Kidney (tissue), 22 donors: ENCODE measurements at places on chromosomes 12 and 14. TPM values are rescaled to one million over a fixed set of nuclear protein-coding genes. Genes with fewer than 3 reads are reported as not detected.

CRIP1 gene
- total RNA-seq = 381 TPM

ASIC1 gene
- total RNA-seq = 1.6 TPM

NPAS3 gene
- total RNA-seq = 5.0 TPM

FOXG1 gene
- total RNA-seq = not detected

GRCh38 chr14:34232790-34233189 lies 229.2 kb downstream of the SPTSSA start:
- H3K27me3 ChIP-seq = no peaks in the 10 kb centered on the region
- H3K36me3 ChIP-seq = no peaks in the 10 kb centered on the region
- H3K4me1 ChIP-seq = no peaks in the 10 kb centered on the region
- H3K4me3 ChIP-seq = no peak overlapping the region
- no peak for DNase-seq
- H3K27ac ChIP-seq = no peak overlapping the region

DNA sequence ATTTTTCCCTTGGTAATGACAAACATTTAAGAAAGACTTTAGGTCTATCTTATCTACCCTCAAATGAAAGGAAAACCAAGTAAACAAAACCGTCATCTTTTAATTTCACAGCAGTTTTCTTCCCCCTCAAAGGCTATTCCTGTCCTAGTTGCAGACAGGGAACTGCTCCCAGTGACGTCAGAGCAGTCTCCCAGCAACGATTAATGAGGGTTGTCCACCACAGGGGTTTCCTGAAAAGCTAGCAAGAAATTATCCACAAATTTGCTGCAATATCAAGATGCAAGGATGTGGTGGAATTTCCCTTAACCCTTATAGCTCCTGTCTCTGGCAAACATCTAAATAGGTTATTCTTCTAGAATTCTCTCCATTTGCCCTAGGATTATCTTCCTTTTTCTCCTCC lies 89.1 kb upstream of the STAC3 start:
- no peak overlapping the region for H3K27ac ChIP-seq
- peak; percentile 89 for DNase-seq
- H3K36me3 ChIP-seq = no peaks in the 10 kb centered on the region
- no peaks in the 10 kb centered on the region for H3K27me3 ChIP-seq

DNA sequence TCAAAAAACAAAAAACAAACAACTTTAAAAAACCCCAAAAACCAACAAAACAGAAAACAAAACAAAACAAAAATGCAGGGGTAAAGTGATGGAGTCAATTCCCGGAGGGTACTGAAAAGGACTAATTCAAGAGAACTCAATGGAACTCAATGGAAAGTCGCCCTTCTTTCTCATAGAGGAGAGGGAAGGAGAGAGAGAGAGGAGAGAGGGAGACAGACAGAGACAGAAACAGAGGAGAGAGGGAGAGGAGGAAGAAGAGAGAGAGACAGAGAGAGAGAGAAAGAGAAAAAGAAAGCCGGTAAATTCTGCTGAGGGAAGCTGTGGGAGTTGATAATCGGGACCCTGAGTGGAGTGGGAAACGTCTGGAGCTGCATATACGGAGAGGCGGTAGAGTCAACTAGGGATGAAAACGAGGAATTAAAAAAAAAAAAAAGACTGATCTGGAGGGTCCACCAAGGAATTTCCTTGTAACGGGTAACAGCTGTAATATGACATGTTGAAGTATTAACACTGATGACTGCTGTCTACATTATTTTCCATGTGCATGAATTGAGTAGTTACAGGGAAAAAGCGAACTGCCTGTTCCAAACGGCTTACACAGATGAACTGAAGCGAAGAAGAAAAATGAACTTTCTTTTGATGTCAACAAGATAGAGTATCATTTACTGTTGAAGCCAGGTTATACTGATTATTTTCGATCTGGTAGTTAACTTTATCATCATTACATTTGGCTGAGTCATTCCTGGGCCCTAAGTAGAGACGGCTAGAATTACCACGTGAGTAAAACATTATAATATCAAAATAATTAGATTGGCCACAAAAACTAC lies 934 bp upstream of the ZC2HC1C start:
- peak overlapping the region; percentile 72 for H3K27ac ChIP-seq
- peaks cover 8% of the 10 kb centered on the region for H3K4me1 ChIP-seq
- peak overlapping the region; percentile 88 for H3K4me3 ChIP-seq
- DNase-seq = no peak

ACSM4 gene
- not detected for total RNA-seq

GRCh38 chr14:74619672-74620131 lies 7.7 kb upstream of the LTBP2 start:
- H3K4me1 ChIP-seq = no peaks in the 10 kb centered on the region
- peak; percentile 91 for DNase-seq
- H3K27ac ChIP-seq = no peak overlapping the region
- H3K36me3 ChIP-seq = no peaks in the 10 kb centered on the region
- no peak overlapping the region for H3K4me3 ChIP-seq

DNA sequence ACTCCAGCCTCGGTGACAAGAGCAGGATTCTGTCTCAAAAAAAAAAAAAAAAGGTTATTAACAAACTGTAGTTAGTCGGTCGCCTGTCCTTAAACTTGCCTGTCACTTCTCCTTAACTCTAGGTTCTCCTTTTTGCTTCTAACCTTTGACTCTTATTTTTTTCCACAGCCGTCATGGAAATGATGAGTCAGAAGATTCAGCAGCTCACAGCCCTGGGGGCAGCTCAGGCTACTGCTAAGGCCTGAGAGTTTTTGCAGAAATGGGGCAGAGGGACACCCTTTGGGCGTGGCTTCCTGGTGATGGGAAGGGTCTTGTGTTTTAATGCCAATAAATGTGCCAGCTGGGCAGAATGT lies 418 bp upstream of the MYG1 start:
- H3K4me3 ChIP-seq = peak overlapping the region; percentile 78
- peaks cover 2% of the 10 kb centered on the region for H3K36me3 ChIP-seq
- no peak overlapping the region for H3K27ac ChIP-seq
- H3K4me1 ChIP-seq = peaks cover 29% of the 10 kb centered on the region
- no peaks in the 10 kb centered on the region for H3K27me3 ChIP-seq
- no peak for DNase-seq

B4GALNT1 gene
- total RNA-seq = 2.0 TPM

HOXC5 gene
- total RNA-seq = 4.8 TPM

DNA sequence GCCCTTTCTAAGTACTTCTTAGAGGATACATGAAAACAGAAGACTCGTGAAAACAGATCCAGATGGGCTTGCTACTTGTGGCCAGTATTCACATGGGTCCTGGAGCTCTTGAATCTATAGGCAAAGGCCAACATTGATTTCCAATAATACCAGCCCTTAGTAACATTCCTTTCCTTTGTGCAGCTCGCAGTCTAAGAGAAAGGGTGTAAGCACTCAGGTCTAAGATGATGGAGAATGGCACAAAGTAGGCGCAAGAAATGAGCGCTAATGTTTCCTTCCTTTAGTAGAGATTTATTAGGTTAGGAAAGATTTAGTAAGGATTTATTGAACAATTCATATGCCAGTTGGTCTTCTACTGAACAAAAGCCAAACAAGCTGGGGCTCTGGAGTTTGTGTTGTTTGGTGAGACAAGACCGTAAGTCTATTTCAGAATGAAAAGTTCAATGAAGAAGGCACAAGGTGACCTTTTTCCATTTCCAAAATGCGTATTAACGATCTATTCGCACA lies 525 bp downstream of the RNU6-8 start:
- peak overlapping the region; percentile 75 for H3K4me3 ChIP-seq
- no peaks in the 10 kb centered on the region for H3K36me3 ChIP-seq
- peak overlapping the region; percentile 92 for H3K27ac ChIP-seq

DNA sequence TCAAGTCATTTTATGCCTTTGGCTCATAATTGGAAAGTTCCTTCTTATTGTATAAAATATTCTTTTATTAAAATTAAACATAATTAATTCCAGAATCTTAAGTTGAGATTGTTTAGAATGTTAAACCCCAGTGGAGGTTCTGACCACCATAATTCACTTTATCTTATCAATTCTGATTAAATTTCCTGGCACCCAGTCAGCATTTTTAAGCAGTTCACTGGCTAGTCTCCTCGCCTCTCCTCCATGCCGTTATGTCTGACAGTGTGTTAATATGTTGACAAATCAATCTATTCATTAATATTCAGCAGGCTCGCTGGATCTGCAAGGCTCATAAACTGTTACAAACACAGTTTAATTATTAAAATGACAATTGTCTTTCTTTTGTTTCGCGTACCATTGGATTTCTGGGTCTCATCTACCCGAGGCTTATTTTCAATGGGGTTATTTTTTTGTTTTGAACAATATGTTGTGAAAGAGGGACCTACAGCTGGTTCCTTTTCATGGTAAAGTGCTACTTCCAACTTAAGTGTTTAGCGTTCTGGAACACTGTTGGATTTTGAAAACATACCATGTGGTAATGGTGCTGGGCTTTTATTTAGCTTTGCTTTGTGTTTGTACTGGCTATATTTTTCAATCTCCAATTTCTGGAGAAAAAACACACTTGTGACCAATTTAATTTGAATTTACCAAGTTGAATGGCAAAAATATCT lies 339.7 kb downstream of the PRKD1 start:
- no peak overlapping the region for H3K4me3 ChIP-seq
- H3K27me3 ChIP-seq = no peaks in the 10 kb centered on the region
- no peaks in the 10 kb centered on the region for H3K4me1 ChIP-seq
- no peaks in the 10 kb centered on the region for H3K36me3 ChIP-seq

- no peaks in the 10 kb centered on the region for H3K4me1 ChIP-seq
- H3K27me3 ChIP-seq = no peaks in the 10 kb centered on the region
- H3K4me3 ChIP-seq = no peak overlapping the region
- no peak for DNase-seq
- no peak overlapping the region for H3K27ac ChIP-seq
These were observed 250.5 kb downstream of the MED13L start for GRCh38 chr12:116026768-116027550.

RNASE8 gene
- not detected for total RNA-seq

DNA sequence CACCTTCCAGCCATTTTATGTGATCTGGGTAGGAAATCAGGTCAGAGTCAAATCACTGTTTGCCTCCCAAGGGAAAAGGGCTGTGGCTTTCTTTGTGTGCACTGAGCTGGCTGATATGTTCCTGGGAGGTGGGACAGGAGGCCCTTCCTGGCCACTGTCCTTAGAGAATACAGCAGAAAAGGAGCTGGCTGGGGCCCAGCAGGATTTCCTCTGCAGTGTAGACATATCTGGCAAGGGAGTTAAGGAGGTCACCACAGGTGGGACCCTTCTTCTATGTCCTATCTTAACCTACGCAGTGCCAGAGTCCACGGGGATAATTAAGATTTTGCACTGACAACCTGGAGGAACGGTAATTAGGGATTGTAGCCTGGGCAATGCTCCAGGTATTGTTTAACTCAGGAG lies 145.3 kb downstream of the NTF3 start:
- no peaks in the 10 kb centered on the region for H3K4me1 ChIP-seq
- H3K27ac ChIP-seq = no peak overlapping the region
- no peaks in the 10 kb centered on the region for H3K36me3 ChIP-seq

- no peaks in the 10 kb centered on the region for H3K36me3 ChIP-seq
- no peak overlapping the region for H3K4me3 ChIP-seq
- DNase-seq = peak; percentile 37
- H3K27ac ChIP-seq = no peak overlapping the region
- no peaks in the 10 kb centered on the region for H3K4me1 ChIP-seq
These were observed 222.6 kb downstream of the ADAMTS20 start for GRCh38 chr12:43329375-43329774.

DNA sequence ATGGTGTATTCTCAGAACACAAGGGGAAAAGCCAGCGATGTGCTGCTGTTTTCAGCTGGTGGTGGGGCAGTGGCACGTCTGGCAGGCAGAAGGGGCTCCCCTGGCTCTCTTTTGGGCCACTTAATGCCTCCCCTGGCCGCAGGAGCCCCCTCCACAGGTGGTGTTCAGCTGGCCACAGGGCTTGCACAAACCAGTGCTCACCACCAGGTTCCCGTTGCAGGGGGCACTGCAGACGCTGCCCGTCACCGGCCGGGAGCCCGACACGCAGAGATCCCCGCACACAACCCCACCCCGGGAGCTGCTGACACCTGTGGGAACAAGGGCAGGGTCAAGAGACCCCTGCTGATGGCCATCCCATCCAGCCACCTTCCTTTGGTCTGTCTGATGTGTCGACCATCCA lies 6.7 kb downstream of the KRT83 start:
- no peak overlapping the region for H3K27ac ChIP-seq
- H3K27me3 ChIP-seq = no peaks in the 10 kb centered on the region
- H3K36me3 ChIP-seq = no peaks in the 10 kb centered on the region
- no peak for DNase-seq
- H3K4me3 ChIP-seq = no peak overlapping the region

LALBA gene
- total RNA-seq = not detected

DNA sequence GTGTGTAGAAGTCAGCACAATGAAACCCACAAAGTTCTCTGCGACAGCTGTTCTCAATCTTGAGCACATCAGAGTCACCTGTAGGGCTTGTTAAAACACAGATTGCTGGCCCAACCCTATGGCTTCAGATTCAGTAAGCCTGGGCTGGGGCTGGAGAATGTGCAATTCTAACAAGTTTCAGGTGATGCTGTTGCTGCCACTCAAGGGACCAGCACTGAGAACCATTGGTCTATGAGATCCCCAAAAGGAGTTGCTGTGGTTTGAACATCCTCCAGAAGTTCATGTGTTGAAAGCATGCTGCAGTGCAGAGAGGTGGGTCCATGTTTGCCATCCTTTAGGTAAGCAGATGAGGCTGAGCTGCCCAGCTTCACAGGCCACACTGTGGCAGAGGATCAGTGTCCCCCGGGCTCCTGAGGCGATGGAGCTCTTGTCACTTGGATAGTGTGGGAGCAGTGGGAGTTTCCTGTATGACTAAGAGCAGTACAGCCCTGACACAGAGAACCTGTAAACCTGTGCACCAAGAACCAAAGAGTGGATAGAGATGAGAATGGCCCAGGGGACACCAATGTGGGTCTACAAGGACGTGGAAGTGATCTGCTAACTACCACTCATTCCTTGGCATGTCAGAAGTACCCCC lies 8.0 kb upstream of the RTRAF start:
- H3K4me3 ChIP-seq = no peak overlapping the region
- H3K4me1 ChIP-seq = no peaks in the 10 kb centered on the region
- no peaks in the 10 kb centered on the region for H3K27me3 ChIP-seq
